Tibial nerve (tissue), 4 donors: ENCODE measurements at places on chromosomes 11 and 22. TPM values are rescaled to one million over a fixed set of nuclear protein-coding genes. Genes with fewer than 3 reads are reported as not detected.

HTR3B gene
- not detected for total RNA-seq

ARHGAP20 gene
- total RNA-seq, result 6.9 TPM

YWHAH gene
- 97.7 TPM for total RNA-seq

BRSK2 gene
- 5.7 TPM for total RNA-seq

ELFN2 gene
- total RNA-seq, result 3.5 TPM

AASDHPPT gene
- total RNA-seq, result 58.6 TPM

RELA gene
- 53.5 TPM for total RNA-seq

DEAF1 gene
- total RNA-seq, result 31.6 TPM

KLHL35 gene
- 3.0 TPM for total RNA-seq

THRSP gene
- 4.1 TPM for total RNA-seq

MS4A15 gene
- total RNA-seq, result not detected

DNA sequence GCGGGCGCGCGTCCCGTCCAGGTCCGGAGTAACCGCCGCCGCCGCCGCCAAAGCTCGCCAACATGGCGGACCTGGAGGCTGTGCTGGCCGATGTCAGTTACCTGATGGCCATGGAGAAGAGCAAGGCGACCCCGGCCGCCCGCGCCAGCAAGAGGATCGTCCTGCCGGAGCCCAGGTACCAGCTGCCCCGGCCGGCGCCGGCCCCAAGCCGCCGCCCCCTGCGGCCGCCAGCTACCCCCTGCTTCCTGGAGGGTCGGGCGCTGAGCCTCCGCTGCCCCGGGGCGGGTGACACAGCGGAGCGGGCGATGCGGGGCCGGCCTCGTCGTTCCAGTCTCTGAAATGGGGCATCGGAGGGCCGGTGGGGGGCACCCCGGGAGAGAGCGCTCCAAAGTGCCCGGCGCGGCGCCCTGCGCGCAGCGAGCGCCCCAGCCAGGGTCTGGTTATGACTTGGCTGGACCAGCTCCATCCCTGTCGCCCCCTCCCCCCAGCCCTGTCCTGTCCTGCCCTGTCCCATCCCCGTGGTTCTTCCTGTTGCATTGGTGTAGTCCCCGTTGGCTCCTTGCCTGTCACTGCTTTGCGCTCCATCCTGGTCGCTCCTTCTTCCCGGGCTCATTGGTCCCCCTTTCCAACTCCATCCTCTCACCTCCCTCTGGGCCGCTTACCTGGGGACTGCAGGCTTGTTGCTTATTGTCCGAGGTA, 653 bp downstream of the GRK3 start:
- H3K27ac ChIP-seq, result peak overlapping the region; percentile 74
- peaks cover 9% of the 10 kb centered on the region for H3K4me1 ChIP-seq
- peak overlapping the region; percentile 27 for H3K4me3 ChIP-seq
- H3K27me3 ChIP-seq, result no peaks in the 10 kb centered on the region
- H3K36me3 ChIP-seq, result no peaks in the 10 kb centered on the region

DNA sequence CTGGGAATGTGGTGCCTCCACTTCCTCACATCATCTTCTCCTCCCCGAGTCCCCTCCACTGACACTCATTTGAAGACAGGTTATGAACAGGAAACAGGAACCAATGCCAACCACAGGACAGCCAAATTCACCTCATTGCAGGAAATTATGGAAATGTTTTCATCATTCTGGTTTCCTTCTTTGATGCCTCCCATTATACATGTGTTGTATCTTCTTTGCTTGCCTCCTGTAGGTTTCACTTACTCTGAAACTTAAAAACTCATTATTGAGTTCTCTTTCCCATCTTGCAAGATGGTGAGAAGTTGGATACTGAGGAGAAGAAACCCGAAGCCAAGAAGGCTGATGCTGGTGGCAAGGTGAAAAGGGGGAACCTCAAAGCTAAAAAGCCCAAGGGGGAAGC, 108.5 kb downstream of the PHF21B start:
- no peak for DNase-seq
- no peaks in the 10 kb centered on the region for H3K36me3 ChIP-seq
- no peaks in the 10 kb centered on the region for H3K27me3 ChIP-seq
- H3K4me3 ChIP-seq, result no peak overlapping the region
- H3K4me1 ChIP-seq, result no peaks in the 10 kb centered on the region

- H3K36me3 ChIP-seq, result no peaks in the 10 kb centered on the region
- no peak overlapping the region for H3K4me3 ChIP-seq
- no peak overlapping the region for H3K27ac ChIP-seq
- DNase-seq, result no peak
Observed at GRCh38 chr11:64969209-64969608, 2.7 kb downstream of the MAJIN start.

- H3K27ac ChIP-seq, result no peak overlapping the region
- no peak overlapping the region for H3K4me3 ChIP-seq
- H3K27me3 ChIP-seq, result no peaks in the 10 kb centered on the region
- H3K4me1 ChIP-seq, result peaks cover 1% of the 10 kb centered on the region
- H3K36me3 ChIP-seq, result no peaks in the 10 kb centered on the region
Observed at GRCh38 chr11:61706452-61707400, 26.5 kb downstream of the DAGLA start.

DNA sequence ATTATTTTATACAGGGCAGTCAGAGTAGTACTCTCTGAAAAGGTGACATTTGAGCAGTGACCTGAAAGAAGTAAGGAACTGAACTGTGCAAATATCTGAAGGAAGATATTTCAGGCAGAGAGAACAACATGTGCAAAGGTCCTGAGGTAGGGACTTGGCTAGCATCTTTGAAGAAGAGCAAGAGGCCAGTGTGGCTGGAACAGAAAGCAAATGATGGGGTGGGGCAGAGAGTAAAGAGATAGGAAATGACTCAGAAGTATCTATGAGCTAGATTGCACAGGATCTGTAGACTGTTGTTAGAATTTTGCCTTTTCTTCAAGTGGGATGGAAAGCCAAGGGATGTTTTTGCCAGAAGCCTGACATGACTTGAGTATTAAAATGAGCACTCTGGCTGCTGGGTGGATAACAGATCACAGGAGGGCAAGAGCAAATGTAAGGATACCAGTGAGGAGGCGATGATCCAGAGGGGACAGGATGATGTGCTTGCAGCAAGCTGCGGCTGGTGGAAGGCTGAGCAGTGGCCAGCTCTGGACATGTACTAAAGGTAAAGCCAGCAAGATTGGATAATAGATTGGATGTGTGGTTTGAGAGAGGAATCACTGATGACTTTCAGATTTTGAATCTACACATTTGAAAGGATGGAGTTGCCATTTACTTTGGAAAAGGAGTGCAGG, 33.2 kb upstream of the TTC12 start:
- no peak overlapping the region for H3K27ac ChIP-seq
- no peak for DNase-seq
- H3K4me3 ChIP-seq, result no peak overlapping the region
- no peaks in the 10 kb centered on the region for H3K4me1 ChIP-seq
- H3K36me3 ChIP-seq, result no peaks in the 10 kb centered on the region

GRCh38 chr11:9070749-9071491, 20.5 kb downstream of the SCUBE2 start:
- H3K27ac ChIP-seq, result no peak overlapping the region
- H3K4me1 ChIP-seq, result no peaks in the 10 kb centered on the region
- H3K36me3 ChIP-seq, result no peaks in the 10 kb centered on the region

- H3K4me3 ChIP-seq, result peak overlapping the region; percentile 24
- no peak for DNase-seq
- no peaks in the 10 kb centered on the region for H3K36me3 ChIP-seq
- no peak overlapping the region for H3K27ac ChIP-seq
- no peaks in the 10 kb centered on the region for H3K27me3 ChIP-seq
Observed at GRCh38 chr11:127000981-127001380, 411 bp upstream of the KIRREL3 start.

DNA sequence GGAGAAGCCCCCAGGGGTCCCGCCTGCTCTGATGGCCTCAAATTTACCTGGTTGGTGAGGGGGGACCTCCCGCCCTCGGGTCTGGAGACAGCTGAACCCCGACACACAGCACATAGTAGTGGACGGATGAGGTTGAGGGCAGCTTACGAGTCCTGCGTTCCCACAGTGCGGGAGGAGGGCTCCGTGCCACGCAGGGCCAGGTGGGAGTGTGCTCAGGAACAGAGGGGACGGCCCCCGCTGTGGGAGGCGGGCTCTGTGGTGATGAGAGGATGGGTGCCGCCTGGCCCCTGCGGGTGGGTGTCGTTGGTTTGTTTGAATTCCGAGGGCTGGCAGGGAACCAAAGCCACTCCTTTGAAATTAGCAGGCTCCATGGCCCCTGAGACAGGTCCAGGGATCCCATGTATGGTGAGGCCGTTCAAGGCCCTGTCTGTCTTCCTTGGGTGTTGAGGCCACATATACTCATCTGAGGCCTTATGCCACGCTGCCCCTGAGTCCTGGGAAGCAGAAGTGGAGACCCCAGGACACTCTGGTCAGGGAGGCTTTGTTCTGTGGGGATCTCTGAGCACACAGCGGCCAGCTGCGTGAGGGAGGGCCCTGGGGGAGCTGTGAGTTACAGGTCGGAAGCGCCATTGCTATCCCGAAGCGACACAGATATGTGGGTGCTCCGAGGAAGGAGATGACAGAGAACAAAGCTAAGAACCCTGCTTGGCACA, 21.9 kb downstream of the NADSYN1 start:
- H3K27ac ChIP-seq, result no peak overlapping the region
- no peaks in the 10 kb centered on the region for H3K27me3 ChIP-seq
- H3K4me1 ChIP-seq, result no peaks in the 10 kb centered on the region
- H3K36me3 ChIP-seq, result peaks cover 2% of the 10 kb centered on the region

GRCh38 chr22:49322861-49323622, 504.6 kb downstream of the BRD1 start:
- peaks cover 23% of the 10 kb centered on the region for H3K27me3 ChIP-seq
- no peak overlapping the region for H3K4me3 ChIP-seq
- no peaks in the 10 kb centered on the region for H3K4me1 ChIP-seq
- H3K36me3 ChIP-seq, result no peaks in the 10 kb centered on the region

DNA sequence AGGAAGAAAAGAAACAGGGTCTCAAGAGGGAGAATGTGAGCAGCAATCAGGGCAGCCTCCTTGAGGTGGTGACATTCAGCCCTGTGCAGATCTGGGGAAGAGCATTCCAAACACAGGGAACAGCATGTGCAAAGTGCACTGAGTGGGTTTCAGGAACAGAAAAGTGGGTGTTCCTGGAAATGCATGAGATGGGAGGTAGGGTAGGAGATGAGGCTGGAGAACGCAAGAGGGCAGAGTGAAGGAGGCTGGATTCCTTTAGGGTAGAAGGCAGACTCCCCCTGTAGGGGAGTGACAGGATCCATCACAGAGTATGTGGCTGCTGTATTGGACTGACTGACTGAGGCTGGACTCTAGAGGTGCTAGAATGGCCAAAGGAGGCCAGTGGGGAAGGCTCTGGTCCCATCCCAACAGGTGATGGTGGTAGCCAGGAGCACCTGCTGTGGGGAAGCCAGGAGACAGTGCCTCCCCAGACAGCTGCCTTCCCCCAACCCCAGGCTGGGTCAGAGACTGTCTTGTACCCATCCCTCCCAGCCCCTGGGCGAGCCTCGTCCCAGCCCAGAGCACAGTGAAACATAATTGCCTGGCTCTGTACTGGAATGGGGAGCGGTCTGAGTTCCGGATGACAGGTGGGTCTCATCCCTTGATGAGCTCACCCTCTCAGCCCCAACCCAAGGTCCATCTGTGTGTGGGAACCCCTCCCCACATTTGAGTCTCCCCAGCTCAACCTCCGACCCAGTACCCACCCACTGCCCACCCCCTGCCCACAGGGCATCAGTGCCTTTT, 419.4 kb downstream of the MN1 start:
- H3K36me3 ChIP-seq, result no peaks in the 10 kb centered on the region
- no peaks in the 10 kb centered on the region for H3K4me1 ChIP-seq
- DNase-seq, result no peak
- no peak overlapping the region for H3K27ac ChIP-seq
- no peak overlapping the region for H3K4me3 ChIP-seq
- H3K27me3 ChIP-seq, result no peaks in the 10 kb centered on the region

- no peaks in the 10 kb centered on the region for H3K4me1 ChIP-seq
- no peak for DNase-seq
- no peaks in the 10 kb centered on the region for H3K36me3 ChIP-seq
- H3K27ac ChIP-seq, result no peak overlapping the region
- no peak overlapping the region for H3K4me3 ChIP-seq
- H3K27me3 ChIP-seq, result no peaks in the 10 kb centered on the region
Observed at GRCh38 chr11:106409222-106409621, 331.8 kb downstream of the AASDHPPT start.

GRCh38 chr22:48827268-48827846, 1000.3 kb downstream of the BRD1 start:
- H3K27me3 ChIP-seq, result no peaks in the 10 kb centered on the region
- no peaks in the 10 kb centered on the region for H3K4me1 ChIP-seq
- H3K36me3 ChIP-seq, result no peaks in the 10 kb centered on the region
- no peak overlapping the region for H3K4me3 ChIP-seq
- no peak overlapping the region for H3K27ac ChIP-seq
- no peak for DNase-seq

- H3K27me3 ChIP-seq, result no peaks in the 10 kb centered on the region
- no peak for DNase-seq
- H3K4me1 ChIP-seq, result peaks cover 16% of the 10 kb centered on the region
- H3K36me3 ChIP-seq, result no peaks in the 10 kb centered on the region
- H3K4me3 ChIP-seq, result no peak overlapping the region
Observed at GRCh38 chr22:42673898-42674401, 24.8 kb upstream of the CYB5R3 start.

GRCh38 chr11:116557282-116557681, 215.5 kb downstream of the BUD13 start:
- H3K4me1 ChIP-seq, result no peaks in the 10 kb centered on the region
- H3K4me3 ChIP-seq, result no peak overlapping the region
- no peak overlapping the region for H3K27ac ChIP-seq
- no peak for DNase-seq
- H3K36me3 ChIP-seq, result no peaks in the 10 kb centered on the region

DNA sequence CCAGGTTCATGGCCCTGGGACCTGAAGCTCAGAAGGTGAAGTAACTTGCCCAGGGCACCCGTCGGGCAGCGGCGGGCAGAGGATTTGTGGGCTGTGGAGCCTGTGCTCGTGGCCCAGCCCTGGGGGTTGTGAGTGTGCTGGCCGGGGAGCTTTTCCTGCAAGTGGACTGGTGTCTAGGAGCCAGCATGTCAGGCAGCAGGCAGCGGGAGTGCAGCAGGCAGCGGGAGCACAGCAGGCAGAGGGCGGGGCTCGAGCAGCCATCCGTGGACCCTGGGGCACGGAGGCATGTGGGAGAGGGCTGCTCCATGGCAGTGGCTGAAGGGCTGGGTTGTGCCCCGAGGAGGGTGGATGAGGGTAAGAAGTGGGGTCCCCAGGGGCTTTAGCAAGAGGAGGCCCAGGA, 72.7 kb upstream of the PPP6R3 start:
- no peak overlapping the region for H3K4me3 ChIP-seq
- H3K27ac ChIP-seq, result no peak overlapping the region
- peaks cover 3% of the 10 kb centered on the region for H3K36me3 ChIP-seq
- DNase-seq, result no peak
- H3K27me3 ChIP-seq, result no peaks in the 10 kb centered on the region

- no peak overlapping the region for H3K27ac ChIP-seq
- peaks cover 15% of the 10 kb centered on the region for H3K36me3 ChIP-seq
- no peak overlapping the region for H3K4me3 ChIP-seq
- H3K4me1 ChIP-seq, result no peaks in the 10 kb centered on the region
Observed at GRCh38 chr22:44163536-44163935, 17.2 kb upstream of the PARVG start.

GRCh38 chr11:118565051-118565450, 680 bp downstream of the IFT46 start:
- H3K27me3 ChIP-seq, result no peaks in the 10 kb centered on the region
- no peaks in the 10 kb centered on the region for H3K4me1 ChIP-seq
- peak overlapping the region; percentile 60 for H3K4me3 ChIP-seq
- peak overlapping the region; percentile 82 for H3K27ac ChIP-seq
- H3K36me3 ChIP-seq, result peaks cover 28% of the 10 kb centered on the region
